ENCODE measurements at places on chromosomes 5 and 9.

DNA sequence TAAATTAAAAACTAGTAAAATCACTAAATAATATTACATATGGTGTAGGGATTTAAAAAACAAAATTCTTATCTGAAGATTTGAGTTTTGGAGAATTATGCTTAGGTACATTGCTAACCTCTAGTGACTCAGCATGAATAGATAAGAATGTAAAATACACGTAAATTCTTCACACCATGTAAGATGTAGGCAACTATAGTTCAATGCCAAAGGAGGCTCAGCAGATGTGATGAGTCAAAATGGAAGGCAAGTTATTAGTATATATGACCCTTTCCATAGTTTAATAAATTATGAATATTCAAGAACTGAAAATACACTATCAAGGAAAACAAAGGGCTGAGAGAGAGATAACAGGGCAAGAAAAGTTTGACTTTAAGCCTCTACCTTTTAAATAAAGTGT is 79.0 kb downstream of the MRPS30 start:
- no peak for DNase-seq

DNA sequence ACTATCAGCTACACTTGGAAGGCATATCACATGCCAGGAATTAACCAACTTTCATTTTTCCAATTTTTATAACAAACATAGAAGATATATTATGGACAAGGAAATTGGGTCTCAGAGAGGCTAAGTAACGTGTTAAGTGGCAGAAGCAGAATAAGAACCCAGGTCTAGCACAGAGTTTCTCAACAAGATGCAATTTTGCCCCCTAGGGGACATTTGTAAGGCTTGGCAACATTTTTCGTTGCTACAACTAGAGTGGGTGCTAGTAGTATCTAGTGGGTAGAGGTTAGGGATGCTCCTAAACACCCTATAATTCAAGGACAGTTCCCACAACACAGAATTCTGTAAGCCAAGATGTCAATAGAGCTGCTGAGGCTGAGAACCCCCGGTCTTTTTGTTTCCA is 180.6 kb downstream of the SNCAIP start:
- DNase-seq: no peak

GRCh38 chr5:114636271-114636670 is 274.4 kb downstream of the KCNN2 start:
- no peak for DNase-seq

GRCh38 chr5:153445875-153446579 is 44.4 kb upstream of the GRIA1 start:
- no peak for DNase-seq

DNA sequence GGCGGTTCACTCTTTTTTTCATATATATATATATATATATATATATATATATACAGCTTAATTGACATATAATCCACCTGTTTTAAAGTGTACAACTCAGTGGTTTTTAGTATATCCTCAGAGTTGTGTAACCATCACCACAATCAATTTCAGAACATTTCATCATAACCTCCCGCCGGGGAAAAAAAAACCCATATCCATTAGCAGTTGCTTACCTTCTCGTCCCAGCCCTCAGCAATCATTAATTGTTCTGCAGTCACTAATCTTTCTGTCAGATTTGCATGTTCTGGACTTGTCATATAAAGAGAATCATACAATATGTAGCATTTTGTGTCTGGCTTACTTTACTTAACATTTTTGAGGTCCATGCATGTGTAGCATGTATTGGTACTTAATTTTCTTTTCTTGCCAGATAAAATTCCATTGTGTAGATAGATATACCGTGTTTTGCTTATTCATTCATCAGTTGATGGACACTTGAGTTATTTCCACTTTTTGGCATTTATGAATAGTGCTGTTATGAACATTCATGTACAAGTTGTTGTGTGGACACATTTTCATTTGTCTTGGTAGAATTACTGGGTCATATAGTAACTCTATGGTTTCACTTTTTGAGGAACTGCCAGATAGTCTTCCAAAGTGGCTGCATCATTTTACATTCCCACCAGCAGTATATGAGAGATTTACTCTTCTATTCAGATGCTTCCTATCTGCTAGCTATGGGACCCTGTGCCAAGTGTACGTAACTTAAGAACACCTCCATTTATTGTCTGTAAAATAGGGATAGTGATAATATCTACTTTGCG is 3.5 kb upstream of the RNF145 start:
- no peak for DNase-seq

GRCh38 chr5:37490120-37490810 is 111.1 kb downstream of the WDR70 start:
- no peak for DNase-seq

- no peak for DNase-seq
Measured at GRCh38 chr5:38739011-38739704, 106.7 kb upstream of the OSMR start.

- DNase-seq: peak; percentile 40
Measured at GRCh38 chr5:32173267-32174010, 680 bp downstream of the GOLPH3 start.

DNA sequence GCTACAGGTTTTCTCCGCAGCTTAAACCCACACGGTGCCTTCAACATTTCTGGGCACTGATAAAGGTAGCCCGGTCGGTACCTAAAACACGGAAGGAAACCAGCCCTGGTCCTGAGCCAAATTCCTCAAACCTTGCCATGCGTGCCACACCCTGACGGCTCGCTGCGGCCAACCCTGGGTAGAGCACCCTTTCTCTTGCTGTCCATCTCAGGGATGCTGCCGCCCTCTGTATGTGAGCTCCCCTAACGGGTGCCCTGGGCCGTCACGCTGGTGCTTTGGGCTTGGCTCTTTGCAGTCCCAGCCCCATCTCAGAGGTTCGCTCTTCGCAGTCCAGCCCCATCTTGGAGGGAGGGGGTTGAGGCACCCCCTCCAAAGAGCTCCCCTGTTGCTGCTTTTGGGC is 43.9 kb downstream of the PNPLA7 start:
- DNase-seq: no peak

GRCh38 chr9:137117269-137117731 is 2.8 kb upstream of the DPP7 start:
- DNase-seq: no peak

DNA sequence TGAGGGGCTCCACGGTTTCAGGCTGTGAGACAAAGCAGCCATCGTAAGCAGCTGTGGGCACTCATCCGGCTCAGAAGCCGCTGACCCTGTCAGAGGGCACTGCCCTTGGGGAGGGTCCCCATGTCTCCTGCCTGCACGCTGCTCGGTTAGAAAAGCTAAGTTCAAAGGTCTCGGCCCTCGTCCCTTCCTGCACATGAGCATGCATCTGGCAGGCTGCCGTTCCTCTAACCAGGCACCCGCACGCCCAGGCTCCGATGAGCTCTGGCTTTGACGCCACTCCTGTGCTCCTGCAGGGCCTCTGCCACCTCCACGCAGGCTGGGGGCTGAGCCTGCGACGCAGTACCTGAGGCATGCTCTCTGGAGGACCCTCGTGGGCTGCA is 51.3 kb downstream of the NKD2 start:
- no peak for DNase-seq

- DNase-seq: no peak
Measured at GRCh38 chr9:108779551-108780325, 76.0 kb downstream of the ACTL7B start.

DNA sequence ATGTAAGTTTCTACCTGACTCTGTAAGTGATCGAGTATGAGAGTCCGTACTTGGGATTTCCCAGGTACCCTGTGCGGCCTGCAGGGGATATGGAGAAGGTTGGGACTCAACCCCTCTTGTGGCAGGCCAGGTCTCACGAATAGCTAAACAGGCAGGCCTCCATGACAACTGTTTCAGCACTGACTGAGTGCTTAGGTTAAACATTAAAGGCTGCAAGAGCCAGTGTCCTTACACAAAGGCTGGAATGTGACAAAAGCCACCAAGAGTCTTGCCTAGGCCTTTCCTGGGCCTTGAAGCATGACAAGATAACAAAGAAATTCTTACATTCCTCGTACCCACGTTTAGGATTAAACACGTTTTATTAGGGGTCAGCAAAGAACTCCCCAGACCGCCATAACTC is 58.6 kb downstream of the THBS4 start:
- no peak for DNase-seq

- DNase-seq: no peak
Measured at GRCh38 chr5:109041317-109041716, 293.6 kb downstream of the FER start.

DNA sequence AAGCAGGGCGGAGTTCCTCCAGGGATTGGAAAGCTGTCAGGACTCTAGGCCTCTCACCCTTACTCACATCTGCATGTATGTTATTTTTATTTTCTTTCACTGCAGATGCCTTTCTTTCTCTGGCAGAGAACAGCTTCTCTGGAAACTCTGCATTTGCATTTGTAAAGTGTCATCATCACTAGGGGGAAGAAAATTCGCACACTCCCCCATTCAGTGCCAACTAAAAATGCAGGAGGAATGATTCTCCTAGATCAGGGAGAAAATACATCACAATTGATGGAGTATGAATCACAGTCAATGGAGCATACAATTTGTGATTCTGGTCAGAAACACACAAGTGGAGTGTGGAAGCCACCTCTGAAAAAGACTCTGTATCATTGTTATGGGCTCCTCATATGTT is 351.4 kb upstream of the FTMT start:
- no peak for DNase-seq

- DNase-seq: no peak
Measured at GRCh38 chr5:179516221-179516620, 34.1 kb upstream of the RUFY1 start.

DNA sequence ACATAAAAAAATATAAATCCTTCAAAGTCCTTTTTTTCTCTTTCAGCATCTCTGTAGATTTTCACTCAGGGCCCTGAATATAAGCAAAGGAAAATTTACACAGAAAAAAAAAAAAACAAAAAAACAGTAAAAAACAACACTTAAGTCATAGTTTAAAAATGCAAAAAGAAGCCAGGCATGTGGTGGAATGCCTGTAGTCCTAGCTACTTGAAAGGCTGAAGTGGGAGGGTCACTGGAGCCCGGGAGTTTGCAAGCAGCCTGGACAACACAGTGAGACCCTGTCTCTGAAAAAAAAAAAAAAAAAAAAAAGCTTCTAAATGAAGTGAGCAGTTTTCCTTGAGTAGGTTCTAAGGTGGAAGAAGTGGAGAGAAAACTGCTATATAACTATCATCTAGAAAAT is 55.0 kb upstream of the BNC2 start:
- DNase-seq: no peak

GRCh38 chr5:122093415-122094180 is 15.5 kb upstream of the LOX start:
- DNase-seq: no peak

DNA sequence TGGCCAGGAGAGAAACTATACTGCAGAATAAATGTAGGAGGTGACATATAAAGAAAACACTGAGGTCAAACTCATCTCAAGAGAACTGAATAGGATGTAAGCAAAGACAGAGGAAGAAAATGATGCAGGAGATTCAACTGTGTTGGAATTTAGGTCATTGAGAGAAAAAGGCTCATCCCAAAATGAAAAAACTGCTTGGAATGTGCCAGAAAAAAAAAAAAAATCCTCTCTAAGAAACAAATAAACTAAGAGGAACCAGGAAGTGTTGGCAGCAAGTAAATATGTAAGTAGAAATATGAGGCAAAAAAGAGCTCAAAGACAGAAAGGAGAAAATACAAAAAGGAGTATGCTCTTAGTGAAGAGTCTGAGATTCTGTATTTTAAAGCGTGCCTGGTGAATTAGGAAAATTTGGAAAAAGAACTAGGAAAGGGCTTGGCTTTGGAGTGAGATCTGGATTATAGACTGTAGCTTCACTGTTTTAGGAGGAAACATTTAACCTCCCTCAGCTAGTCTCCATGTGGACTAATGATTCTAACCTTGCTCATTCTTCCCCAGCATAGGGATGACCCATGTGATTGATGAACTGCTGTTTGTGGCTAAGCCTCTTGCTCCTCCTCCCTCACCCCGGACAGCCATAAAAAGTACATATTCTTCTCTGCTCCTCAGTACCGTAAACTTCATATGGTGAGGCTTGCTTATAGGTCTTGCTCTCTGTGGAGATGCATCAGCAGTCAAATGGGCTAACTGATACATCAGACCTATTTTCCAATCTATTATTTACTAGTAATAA is 185.6 kb upstream of the POU5F2 start:
- no peak for DNase-seq

GRCh38 chr5:73446631-73447529 is 1.7 kb downstream of the FOXD1 start:
- DNase-seq: no peak

DNA sequence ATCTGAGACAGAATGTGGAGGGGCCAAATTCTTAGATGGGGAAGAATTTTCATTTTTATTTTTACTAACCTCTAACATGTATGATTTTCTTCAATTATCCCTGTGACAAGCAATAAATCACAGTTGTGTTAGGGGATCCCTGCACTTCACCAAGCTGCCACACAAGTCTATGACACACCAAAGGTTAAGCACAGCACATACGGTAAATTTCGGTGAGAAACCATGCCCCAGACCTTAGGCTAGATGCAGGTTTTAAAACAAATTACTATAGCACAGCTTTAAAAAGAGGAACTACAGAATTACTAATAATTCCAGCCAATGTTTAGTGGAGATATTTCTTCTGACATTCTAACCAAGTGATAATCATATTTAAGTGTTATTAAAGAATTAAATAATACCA is 175.7 kb upstream of the RORB start:
- no peak for DNase-seq

DNA sequence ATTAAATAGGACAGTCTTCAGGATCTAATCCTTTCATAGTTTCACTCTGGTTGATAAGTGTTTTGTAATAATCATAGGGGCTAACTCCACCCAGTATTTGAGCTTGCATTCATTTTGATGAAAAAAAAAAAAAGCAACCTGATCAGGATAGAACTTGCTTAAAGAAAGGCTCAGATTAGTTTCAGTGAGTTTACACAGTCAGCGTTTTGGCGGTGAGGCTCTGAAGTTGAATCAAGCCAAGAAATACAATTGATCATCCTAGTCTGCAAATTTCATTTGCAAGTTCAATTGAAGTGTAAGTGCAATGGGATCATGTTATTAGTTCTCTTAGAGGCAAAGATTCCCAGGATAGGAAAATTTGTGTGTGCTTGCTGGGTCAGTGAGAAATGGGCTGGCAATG is 159.7 kb upstream of the ELL2 start:
- no peak for DNase-seq

DNA sequence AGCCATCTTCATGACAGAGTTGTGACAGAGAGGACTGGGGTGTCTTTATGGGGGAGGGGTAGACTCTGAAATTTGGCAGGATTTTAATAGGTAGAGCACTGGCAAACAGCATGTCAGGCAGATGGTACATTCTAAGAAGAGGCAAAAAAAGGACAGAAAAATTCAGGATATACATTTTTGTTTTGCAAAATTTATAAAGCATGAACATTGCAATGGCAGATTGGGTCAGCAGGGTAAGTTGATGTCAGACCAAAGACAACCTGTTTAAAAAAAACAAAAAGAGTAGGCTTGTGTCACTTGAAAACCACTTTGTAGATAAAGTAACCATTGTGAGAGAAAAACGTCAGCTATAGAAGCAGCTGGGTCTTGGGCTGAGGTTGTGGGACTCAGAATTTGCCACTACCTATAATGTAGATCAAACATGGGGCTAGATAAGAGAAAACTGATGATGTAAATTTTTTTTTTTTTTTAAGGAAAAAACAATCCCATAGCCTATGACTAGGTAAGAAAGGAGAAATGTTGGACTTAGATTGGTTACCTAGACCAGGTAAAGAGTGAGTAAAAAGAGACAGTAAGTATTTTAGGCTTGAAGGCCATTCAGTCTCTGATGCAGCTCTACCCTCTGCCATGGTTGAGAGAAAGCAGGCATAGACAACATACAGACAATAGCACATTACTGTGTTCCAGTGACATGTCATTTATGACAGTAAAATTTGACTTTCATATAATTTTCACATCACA is 8.3 kb downstream of the CAMK4 start:
- DNase-seq: peak; percentile 50

- DNase-seq: peak; percentile 37
Measured at GRCh38 chr5:73160239-73160671, 12.7 kb upstream of the TMEM174 start.

GRCh38 chr5:35089334-35090314 is 41.9 kb upstream of the AGXT2 start:
- DNase-seq: peak; percentile 55
